ENCODE measurements at places on chromosomes 11 and 22.

GRCh38 chr11:27471589-27472397, 797 bp downstream of the LGR4 start:
- no peak for DNase-seq

DNA sequence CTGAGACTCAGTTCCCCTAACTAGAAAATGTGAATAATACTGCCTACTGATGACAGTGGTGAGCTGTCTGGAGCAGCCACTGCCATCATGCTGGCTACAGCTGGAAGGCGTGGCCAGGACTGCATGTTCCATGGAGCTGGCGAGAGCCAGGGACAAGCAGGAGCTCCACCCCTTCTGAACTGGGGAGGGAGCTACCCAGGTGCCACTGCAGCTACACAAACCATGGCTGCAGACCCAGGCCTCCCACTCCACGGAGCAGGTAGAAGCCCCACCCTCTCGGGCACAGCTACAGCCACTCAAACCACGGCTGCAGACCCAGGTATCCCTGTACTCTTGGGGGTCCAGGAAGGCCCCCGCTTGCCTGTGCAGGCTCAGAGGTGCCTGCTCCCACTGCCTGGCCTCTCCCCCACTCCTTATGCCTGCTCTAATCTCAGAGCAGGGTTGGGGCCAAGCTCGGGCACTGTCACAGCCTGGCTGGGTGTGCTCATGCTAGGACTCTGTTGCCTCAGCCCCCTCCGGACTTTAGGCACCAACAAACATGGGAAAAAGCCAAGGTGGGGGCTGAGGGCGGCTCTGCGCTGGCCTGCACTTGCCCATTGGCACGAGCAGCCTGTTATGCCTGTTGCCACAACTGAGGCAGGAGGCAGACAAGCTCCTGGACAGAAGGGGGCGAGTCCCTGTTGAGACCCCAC, 51.7 kb downstream of the RAB30 start:
- no peak for DNase-seq

DNA sequence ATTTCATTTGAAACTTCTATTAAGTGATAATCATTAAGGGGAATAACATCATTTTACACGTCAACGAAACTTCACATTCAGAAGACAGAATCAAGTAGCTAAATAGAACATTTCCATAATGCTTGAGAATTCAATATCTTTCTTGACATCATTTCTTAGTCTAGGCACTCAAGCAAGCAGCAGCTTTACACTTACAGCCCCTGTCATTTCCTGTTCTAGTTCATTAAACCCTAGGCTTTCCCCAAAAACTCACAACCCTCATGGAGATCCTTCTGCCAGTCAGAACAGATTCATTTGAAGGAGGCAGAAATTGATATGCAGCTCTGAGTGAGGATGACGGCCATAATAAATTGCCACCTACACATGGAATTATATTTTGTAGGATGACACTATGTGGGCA, 5.3 kb upstream of the HORMAD2 start:
- no peak for DNase-seq

DNA sequence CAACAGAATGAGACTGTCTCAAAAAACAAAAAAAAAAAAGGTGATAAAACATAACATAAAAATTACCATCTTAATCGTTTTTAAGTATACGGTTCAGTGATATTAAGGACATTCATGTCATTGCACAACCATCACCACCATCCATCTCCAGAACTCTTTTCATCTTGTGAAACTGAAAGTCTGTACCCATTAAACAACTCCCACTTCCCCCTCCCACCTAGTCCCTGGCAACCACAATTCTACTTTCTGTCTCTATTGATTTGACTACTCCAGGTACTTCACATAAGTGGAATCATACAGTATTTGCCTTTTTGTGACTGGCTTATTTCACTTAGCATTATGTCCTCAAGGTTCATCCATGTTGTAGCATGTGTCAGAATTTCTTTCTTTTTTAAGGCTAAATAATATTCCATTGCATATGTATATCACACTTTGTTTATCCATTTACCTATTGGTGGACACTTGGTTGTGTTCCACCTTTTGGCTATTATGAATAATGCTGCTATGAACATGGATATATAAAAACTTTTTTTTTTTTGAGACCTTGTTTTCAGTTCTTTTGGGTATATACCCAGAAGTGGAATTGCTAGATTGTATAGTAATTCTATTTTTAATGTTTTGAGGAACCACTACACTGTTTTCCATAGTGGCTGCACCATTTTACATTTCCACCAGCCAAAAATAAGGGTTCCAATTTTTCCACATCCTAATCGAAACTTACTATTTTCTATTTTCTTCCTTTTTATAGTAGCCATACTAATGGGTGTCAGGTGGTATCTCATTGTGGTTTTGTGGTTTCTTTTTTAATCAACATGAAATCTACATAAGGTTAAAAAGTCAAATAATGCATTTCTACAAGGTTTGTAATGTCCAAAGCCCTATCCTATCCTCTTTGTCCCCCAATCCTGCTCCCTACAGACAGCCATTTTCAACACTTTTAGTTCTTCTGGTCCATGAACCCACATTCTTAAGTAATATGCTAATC, 23.4 kb upstream of the PIK3C2A start:
- no peak for DNase-seq

DNA sequence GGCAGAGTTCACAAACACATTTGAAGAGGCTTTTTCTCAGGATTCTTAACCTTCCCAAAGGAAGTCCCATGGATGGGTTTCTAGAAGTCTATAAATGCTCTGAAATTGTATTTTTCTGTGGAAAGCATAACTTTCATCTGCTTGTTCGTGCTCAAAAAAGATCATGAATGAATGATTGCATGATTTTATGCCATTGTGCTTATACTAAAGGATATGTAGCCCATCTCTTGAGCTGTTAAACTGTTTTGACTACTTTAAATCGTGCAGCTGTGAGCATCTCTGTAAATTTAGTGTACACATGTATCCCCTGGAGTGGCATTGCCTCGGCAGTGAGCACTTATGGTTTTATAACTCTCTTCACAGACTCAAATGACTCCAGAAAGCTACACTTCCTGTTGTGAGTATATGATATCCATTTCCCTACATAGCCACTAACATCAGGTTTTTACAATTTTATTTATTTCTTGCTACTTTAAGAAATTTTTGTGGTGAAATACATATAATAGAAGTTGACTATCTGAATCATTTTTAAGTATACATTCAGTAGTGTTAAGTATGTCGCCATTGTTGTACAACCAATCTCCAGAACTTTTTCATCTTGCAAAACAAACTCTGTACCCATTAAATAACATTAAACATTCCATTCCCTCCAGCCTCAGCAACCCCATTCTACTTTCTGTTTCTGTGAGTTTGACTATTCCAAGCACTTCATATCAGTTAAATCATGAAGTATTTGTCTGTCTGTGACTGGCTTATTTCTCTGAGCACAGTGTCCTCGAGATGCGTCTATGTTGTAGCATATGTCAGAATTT, 8.0 kb downstream of the NEAT1 start:
- DNase-seq, result peak; percentile 57

GRCh38 chr11:78156127-78156844, 16.9 kb upstream of the ALG8 start:
- DNase-seq, result no peak
